Adrenal gland (tissue), 19 donors: ENCODE measurements at places on chromosomes 12 and 14. TPM values are rescaled to one million over a fixed set of nuclear protein-coding genes. Genes with fewer than 3 reads are reported as not detected.

DNA sequence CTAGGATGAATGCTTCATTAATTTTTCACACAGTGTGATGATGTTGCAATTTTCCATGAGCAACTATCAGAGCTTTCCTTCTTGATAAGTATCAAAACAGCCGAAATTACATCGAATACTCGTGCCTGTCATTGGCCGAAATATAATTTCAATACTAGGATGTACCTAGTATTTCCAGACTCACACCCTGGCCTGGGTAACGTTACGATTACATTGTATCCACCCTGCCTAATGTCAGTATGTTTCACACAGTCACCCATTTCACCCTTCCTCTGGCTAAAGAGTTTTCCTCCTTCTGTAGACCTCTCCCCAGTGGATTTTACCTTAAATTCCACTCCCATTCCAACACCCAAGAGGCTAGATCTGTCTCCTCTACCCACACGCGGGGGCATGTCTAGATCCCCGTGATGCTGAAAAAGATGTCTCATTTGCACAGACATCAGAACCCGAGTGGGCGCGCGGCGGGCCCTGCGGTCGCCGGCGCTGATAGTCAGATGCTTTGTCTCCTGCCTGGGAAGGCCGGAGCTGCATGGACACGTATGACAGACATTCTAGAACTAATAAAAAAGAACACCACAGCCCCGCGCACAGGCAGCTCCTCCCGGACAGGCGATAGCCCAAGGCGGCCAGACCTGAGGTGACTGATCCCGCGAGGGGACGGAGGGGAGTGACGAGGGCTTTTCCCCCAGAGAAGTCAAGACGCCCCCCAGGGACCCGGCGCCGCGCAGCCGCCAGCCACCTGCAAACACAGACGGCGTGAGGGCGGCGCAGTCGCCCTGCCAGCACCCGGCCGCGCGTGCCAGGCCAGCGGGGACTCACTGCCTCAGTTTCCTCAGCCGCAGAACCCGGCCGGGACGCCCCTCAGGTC is 723 bp downstream of the KIF21A start:
- peaks cover 4% of the 10 kb centered on the region for H3K4me1 ChIP-seq
- DNase-seq: peak; percentile 51
- peak overlapping the region; percentile 90 for H3K27ac ChIP-seq

- no peak overlapping the region for H3K27ac ChIP-seq
- no peak for DNase-seq
- H3K36me3 ChIP-seq: no peaks in the 10 kb centered on the region
- H3K4me1 ChIP-seq: no peaks in the 10 kb centered on the region
These were observed 6.2 kb upstream of the DYRK4 start for GRCh38 chr12:4555804-4556203.

DNA sequence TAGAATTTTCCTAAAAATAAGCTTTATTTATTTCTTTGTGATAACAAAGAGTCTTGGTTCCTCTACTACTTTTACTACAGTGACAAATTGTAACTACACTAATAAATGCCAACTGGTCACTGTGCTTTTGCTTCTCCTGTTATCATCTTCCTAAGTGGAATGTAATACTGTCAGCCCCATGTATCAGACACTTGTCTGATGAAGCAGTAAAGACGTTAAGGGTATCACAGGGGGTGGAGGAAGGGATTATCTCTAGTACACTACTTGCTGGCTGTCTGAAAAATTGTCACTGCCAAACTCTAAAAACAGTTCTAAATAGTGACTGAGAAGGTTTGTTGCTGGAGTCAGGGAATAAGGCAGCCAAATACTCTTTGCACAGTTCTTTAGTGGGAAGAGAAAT is 11.3 kb downstream of the ASB8 start:
- peak overlapping the region; percentile 6 for H3K27ac ChIP-seq
- DNase-seq: no peak
- no peak overlapping the region for H3K4me3 ChIP-seq
- H3K36me3 ChIP-seq: no peaks in the 10 kb centered on the region
- H3K4me1 ChIP-seq: no peaks in the 10 kb centered on the region

DNA sequence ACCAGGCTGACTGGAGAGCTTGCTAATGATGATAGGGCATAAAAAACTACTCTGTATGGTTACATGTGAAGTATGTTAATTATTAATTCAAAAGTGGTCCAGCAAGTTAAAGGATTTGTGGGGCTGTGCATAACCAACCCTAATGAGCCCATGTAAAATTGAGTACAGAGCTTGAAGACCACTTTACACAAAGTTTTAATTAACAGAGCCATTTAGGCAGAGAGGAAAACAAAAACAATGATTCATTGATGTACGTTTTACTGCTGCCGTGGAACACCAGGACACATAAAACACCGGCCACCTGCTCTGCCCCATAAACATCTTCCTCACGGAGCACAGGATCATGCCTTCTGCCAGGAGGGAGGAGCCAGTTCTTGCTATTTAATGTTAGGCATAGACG is 83.5 kb downstream of the RIMBP2 start:
- H3K27ac ChIP-seq: no peak overlapping the region
- no peaks in the 10 kb centered on the region for H3K4me1 ChIP-seq
- no peaks in the 10 kb centered on the region for H3K27me3 ChIP-seq
- DNase-seq: no peak
- no peak overlapping the region for H3K4me3 ChIP-seq
- no peaks in the 10 kb centered on the region for H3K36me3 ChIP-seq

DNA sequence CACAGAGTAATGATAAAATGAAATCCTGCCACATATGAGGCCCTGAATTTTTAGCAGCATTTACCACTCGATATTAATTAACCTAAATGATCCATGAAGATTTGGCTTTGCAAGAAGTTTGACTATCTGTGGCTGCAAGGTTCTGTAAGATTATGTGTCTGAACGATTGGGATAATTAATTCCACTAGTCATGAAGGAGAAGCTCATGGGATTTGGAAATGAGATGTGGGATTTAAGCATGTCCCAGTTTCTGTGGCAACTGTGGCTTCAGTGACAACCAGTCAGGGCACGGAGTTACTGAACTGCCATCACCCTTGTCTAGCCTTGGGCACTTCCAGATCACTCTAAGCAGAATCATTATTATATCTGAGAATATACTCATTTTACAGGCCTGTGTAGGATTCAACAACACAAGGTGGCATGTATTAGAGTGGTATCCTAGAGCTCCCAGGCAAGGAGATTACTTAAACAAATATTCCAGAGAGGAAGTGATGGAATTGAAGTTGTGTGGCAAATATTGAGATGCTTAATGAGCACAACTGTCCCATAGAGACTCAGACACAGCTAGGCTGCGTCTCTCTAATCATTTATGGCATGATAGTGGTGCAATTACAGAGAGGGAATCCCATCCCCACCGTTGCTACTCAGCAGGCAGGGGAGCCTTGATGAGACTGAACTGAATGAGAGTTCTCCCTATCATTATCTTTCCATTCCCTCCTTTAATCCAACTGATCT is 205.0 kb upstream of the KRR1 start:
- H3K36me3 ChIP-seq: no peaks in the 10 kb centered on the region
- no peaks in the 10 kb centered on the region for H3K27me3 ChIP-seq
- H3K4me3 ChIP-seq: no peak overlapping the region
- no peak overlapping the region for H3K27ac ChIP-seq

Gene ADGRD1
- 3.3 TPM for total RNA-seq

Gene RPGRIP1
- total RNA-seq: 0.11 TPM

- H3K4me3 ChIP-seq: no peak overlapping the region
- no peaks in the 10 kb centered on the region for H3K27me3 ChIP-seq
- H3K4me1 ChIP-seq: peaks cover 4% of the 10 kb centered on the region
These were observed 10.7 kb downstream of the GPR19 start for GRCh38 chr12:12685305-12685704.

Gene PTPN21
- 8.6 TPM for total RNA-seq

- H3K27ac ChIP-seq: no peak overlapping the region
- no peaks in the 10 kb centered on the region for H3K27me3 ChIP-seq
- H3K36me3 ChIP-seq: no peaks in the 10 kb centered on the region
- H3K4me3 ChIP-seq: no peak overlapping the region
- H3K4me1 ChIP-seq: peaks cover 39% of the 10 kb centered on the region
These were observed 4.8 kb downstream of the GMPR2 start for GRCh38 chr14:24237463-24237955.

DNA sequence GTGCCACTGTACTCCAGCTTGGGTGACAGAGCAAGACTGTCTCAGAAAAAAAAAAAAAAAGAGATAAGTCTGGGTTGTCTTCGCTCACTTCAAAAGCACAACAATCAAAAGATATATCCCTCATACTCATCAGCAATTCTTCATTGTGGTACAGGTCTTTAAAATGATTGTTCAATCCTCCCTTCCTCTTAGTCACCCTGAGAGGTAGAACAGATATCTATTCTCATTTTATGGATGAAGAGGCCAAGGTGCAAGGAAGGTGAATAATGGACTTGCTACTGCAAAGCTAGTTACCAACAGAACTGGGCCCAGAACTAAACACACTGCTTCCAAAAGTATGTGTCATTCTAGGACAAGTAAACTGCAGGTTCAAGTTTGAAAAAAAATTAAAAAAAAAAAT is 7.1 kb downstream of the ERG28 start:
- H3K4me1 ChIP-seq: peaks cover 30% of the 10 kb centered on the region
- no peak for DNase-seq
- H3K27ac ChIP-seq: no peak overlapping the region
- no peak overlapping the region for H3K4me3 ChIP-seq
- no peaks in the 10 kb centered on the region for H3K27me3 ChIP-seq

DNA sequence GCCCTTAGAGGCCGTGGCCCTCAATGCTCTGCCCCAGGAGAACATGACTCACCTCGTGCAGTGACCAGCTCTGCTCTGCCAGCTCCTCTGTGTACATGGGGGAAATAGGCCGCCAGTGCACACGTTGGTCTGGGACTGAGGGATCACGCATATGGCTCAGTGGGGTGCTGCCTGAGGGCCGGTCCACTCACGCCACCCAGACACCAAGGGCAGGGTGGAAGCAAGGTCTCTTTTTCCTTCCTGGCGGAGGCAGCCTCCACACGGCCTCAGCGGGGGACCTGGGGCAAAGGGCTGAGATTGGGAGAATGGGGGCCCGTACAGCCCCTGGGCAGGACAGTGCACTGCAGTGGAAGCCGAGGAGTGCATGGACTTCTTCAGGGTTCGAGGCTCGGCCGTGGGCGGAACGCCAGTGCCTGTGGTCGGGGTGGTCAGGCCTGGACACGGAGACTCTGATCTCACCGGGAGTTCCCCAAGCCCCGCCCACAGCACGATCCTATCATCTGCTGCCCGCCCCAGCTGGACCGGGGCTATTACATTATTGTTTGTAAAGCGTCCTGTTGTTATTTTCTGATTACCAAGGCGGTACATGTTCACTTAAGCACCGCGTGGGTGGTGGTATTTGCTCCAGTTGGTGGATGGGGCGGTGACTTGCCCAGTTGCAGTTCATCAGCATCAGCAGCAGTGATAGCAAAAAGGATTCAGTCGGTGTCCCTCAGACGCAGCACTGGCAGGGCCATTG is 38.8 kb upstream of the TDRD9 start:
- H3K4me3 ChIP-seq: no peak overlapping the region
- H3K36me3 ChIP-seq: no peaks in the 10 kb centered on the region
- no peaks in the 10 kb centered on the region for H3K27me3 ChIP-seq
- peaks cover 12% of the 10 kb centered on the region for H3K4me1 ChIP-seq

DNA sequence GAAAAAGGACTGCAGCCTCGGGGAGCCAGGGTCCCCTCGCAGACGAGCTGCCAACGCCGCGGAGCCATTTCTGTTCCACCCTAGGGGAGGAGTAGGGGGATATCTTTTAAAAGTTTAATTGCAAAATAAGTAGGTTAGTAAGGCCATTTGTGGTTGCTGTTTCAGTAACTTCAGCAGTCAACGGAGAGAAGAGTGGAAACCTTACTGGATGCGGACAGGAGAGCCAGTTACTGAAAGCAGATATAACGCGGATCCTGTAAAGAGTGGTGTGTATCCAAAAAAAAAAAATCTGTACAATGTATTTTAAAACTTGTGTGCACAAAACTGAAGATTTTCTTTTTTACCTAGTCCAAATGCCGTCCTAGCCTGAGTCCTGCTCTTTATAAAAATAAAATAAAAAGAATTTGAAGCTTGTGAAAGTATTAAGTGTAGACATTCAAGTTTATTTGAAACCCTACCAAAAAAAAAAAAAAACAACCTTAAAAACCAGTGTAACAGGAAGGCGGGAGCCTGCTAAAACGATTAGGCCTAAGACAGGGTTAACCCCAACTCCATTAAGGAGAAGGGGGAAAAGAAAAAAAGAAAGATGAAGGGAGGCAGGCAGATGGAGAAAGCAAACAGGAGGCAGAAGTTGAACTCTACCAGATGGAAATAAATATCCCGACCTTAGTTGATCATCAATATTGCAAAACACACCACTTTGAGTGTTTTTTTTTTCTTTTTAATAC is 1.0 kb upstream of the BTG1 start:
- H3K36me3 ChIP-seq: no peaks in the 10 kb centered on the region
- no peaks in the 10 kb centered on the region for H3K27me3 ChIP-seq
- H3K4me3 ChIP-seq: peak overlapping the region; percentile 75
- peak overlapping the region; percentile 80 for H3K27ac ChIP-seq
- no peaks in the 10 kb centered on the region for H3K4me1 ChIP-seq
- DNase-seq: no peak

Gene ADAM21
- total RNA-seq: 1.7 TPM

DNA sequence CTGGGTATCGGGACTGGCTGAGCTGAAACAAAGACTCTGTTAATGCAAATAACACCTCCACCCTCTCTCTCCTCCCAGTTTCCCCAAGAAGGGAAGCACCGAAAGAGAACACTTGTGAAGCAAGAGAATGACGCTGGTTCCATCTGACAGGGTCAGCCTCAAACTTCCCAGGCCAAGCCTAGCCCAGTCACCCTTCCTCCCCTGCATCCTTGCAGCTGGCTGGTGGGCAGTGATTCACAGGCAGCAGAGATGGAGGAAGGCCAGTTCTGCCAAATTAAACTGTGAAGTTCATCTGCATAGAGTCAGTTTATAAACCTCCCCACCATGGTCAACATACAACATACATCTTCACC is 2.8 kb downstream of the LRRC74A start:
- no peaks in the 10 kb centered on the region for H3K36me3 ChIP-seq
- DNase-seq: peak; percentile 53
- no peak overlapping the region for H3K4me3 ChIP-seq
- no peak overlapping the region for H3K27ac ChIP-seq

- H3K36me3 ChIP-seq: peaks cover 9% of the 10 kb centered on the region
- H3K27ac ChIP-seq: no peak overlapping the region
- DNase-seq: no peak
- H3K27me3 ChIP-seq: no peaks in the 10 kb centered on the region
- H3K4me3 ChIP-seq: no peak overlapping the region
These were observed 16.1 kb downstream of the GPR68 start for GRCh38 chr14:91228112-91229004.

- no peak overlapping the region for H3K4me3 ChIP-seq
- H3K36me3 ChIP-seq: peaks cover 8% of the 10 kb centered on the region
- no peak overlapping the region for H3K27ac ChIP-seq
- no peak for DNase-seq
- H3K4me1 ChIP-seq: peaks cover 88% of the 10 kb centered on the region
These were observed 67.1 kb upstream of the SRSF5 start for GRCh38 chr14:69699748-69700303.

- H3K4me3 ChIP-seq: no peak overlapping the region
- no peak for DNase-seq
- no peaks in the 10 kb centered on the region for H3K36me3 ChIP-seq
- H3K27me3 ChIP-seq: no peaks in the 10 kb centered on the region
- no peak overlapping the region for H3K27ac ChIP-seq
These were observed 213.1 kb upstream of the FLRT2 start for GRCh38 chr14:85316701-85317410.

DNA sequence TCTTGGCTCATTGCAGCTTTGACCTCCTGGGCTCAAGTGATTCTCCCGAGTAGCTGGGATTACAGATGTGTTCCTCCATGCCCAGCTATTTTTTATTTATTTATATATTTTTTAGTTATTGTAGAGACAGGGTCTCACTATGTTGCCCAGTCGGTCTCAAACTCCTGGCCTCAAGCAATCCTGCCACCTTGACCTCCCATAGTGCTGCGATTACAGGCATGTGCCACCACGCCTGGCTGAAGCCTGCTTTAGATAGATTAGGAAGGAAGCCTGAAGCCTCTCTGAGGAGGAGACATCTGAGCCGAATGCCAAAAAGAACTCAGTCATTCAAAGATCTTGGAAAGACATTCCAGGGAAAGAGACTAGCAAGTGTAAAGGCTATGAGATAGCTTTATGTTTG is 10.2 kb downstream of the INHBC start:
- H3K4me3 ChIP-seq: no peak overlapping the region
- H3K27me3 ChIP-seq: no peaks in the 10 kb centered on the region
